ENCODE measurements at places on chromosomes 3 and 15.
A peak's percentile ranks its signal among the peaks of the same experiment; 100 is the strongest.

DNA sequence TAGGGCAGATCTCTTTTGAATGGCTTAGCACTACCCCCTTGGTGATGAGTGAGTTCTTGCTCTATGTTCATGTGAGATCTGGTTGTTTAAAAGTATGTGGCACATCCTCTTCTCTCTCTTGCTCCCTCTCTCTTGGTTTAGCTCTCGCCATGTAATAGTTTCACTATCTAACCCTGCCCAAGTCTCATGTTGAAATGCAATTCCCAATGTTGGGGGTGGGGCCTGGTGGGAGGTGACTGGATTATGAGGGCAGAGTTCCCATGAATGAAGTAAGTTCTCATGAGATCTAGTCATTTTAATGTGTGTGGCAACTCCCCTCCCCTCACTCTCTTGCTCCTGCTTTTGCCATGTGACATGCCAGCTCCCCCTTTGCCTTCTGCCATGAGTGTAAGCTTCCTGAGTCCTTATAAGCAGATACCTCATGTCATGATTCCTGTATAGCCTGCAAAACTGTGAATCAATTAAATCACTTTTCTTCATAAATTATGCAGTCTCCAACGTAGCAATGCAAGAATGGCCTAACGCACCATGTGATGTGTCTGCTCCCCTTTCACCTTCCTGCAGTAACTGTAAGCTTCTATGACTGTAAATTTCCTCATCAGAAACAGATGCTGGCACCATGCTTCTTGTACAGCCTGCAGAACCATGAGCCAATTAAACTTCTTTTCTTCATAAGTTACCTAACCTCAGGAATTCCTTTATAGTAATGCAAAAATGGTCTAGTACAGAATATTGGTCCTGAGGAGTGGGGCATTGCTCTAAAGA lies 74.8 kb upstream of the KCNH8 start:
- no peak for DNase-seq

- no peak for DNase-seq
These were observed 484 bp upstream of the C3orf52 start for GRCh38 chr3:112085735-112086075.

GRCh38 chr15:79130535-79131130 lies 40.1 kb upstream of the RASGRF1 start:
- DNase-seq: no peak

- DNase-seq: no peak
These were observed 398.2 kb upstream of the TPM1 start for GRCh38 chr15:62644216-62644888.

DNA sequence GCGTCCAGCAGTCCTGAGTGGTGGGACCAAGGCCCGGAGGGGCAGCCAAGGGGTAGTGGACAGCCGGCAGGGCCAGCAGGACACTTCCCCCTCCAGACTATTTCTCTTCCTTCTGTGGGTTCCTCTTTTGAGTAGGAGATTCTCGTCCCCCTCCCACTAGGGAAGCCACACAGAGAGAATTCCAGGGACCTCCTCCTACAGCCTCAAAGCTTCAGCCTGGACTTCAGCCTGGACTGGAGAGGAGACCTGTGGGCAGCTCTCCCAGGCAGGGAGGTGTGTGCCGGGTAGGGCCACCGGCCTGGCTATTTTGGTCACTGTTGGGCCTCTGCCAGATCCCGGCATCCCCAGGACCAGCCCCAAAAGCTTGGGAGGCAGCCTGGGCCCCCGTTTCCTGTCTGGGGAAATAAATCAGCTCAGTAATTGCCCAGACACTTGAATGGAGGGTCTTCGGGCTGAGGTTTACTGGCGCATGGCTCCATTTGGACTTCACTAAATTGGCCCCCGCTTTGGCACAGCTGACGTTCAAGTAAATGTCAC lies 1.3 kb downstream of the SLC6A6 start:
- no peak for DNase-seq

- DNase-seq: no peak
These were observed 1.5 kb downstream of the ATG3 start for GRCh38 chr3:112560307-112560706.

- no peak for DNase-seq
These were observed 654 bp upstream of the C3orf38 start for GRCh38 chr3:88149101-88149508.

GRCh38 chr3:58537412-58538301 lies 667 bp upstream of the ACOX2 start:
- DNase-seq: no peak

- DNase-seq: no peak
These were observed 3.3 kb downstream of the NPTN start for GRCh38 chr15:73629798-73630429.

- DNase-seq: no peak
These were observed 32.7 kb upstream of the RPS17 start for GRCh38 chr15:82572986-82573385.

DNA sequence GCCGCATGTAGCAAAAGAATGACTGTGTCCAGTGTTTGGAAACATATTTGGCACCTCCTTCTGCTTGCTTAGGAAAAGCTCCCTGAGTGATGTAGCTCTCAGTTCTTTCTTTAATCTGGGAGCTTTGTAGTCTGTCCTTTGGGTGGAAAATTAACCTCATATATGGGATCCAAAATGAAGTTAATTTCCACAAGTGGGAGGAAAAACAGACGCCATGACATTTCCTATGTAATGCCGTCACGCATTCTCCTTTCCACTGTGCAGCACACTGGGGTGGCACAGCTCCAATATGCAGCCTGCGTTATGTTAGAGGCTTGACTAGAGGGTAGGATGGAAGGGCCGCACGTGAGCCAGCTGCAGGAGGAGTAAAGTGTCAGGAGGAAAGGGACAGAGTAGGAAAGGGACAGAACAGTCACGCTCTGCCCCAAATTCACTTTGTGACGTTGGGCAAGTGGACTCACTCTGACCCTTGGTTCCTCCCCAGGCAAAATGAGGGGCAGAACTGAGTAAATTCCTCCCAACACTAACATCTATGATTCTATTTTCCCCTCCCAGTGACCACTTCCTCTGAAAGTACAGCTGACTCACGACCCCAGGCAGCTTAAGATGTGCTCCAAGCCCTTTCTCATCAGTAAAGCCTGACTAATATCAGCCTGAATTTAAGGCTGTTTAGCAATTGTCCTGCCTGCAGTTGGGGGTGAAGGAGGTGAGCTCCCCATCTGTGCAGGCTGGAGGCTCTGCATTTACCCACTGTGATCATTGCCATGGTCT lies 176.5 kb upstream of the PFN2 start:
- no peak for DNase-seq

- no peak for DNase-seq
These were observed 473.6 kb upstream of the CBLB start for GRCh38 chr3:106342386-106342785.

DNA sequence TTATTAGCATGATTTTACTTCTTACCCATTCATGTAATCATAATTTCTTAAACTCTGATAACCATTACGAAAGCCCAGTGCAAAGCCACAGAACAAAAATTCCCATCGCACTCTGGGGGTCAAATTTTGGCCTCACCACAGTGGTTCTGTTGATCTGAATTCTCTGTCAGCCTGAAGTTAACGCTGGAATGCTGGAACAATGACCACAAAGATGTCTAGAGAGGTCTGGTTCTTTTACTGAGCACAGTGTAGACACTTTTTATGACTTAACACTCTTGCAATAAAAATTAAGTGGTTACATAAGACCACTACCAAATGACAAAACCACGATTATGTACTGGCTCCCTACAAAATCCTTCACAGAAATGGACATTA lies 94.7 kb downstream of the PDZRN3 start:
- DNase-seq: no peak

GRCh38 chr15:97234851-97235610 lies 725.5 kb upstream of the ARRDC4 start:
- no peak for DNase-seq

GRCh38 chr3:81695302-81695701 lies 66.1 kb downstream of the GBE1 start:
- DNase-seq: no peak

GRCh38 chr15:64051093-64051402 lies 4.8 kb upstream of the DAPK2 start:
- no peak for DNase-seq

GRCh38 chr3:14319654-14320182 lies 82.7 kb upstream of the SLC6A6 start:
- no peak for DNase-seq

- no peak for DNase-seq
These were observed 76.1 kb upstream of the THBS1 start for GRCh38 chr15:39504808-39505207.

DNA sequence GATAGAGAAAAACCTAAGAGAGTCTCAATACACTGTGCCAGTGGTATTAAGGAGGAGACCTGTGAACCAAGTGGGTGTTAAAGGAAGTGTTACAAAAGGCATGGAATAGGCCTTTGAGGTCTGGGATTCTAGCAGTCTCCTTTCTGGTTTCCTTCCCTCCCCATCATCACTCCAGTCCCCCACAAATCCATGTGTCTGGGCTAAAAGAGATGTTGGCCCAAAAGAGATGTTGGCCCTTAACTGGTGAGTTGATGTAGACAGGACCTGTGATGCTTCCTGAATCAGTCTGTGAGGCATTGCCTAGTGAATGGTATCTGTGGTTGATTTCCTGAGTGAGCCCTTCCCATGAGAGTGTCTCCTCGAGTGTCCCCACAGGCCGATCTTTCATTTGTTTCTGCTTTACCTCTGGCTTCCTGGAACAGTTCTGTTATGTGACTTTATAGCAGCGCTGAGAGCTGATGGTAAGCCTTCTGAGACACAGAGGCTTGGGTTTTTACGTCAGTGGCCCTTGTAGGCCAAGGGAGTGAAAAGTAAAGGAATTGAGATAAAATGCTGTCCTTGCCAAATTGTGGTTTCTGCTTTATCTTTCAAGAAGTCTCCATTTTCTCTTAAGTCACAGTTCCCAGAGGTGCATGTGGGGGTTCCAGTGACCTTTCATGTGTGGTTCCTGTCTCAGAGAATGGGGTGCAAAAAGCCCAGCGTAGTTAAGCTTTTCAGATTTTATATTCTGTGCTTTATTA lies 87.8 kb downstream of the KLHL25 start:
- peak; percentile 19 for DNase-seq

- no peak for DNase-seq
These were observed 342.1 kb downstream of the TIGIT start for GRCh38 chr3:114635878-114636277.

All from stimulated activated CD8-positive, alpha-beta memory T cell treated with anti-CD3 and anti-CD28 coated beads, Interleukin-7, amount 100 ng/mL, for 1 hour (primary cell).